ENCODE measurements at places on chromosomes 3 and 15.

GRCh38 chr15:100111125-100112060 lies 230.4 kb downstream of the ADAMTS17 start:
- DNase-seq: no peak

DNA sequence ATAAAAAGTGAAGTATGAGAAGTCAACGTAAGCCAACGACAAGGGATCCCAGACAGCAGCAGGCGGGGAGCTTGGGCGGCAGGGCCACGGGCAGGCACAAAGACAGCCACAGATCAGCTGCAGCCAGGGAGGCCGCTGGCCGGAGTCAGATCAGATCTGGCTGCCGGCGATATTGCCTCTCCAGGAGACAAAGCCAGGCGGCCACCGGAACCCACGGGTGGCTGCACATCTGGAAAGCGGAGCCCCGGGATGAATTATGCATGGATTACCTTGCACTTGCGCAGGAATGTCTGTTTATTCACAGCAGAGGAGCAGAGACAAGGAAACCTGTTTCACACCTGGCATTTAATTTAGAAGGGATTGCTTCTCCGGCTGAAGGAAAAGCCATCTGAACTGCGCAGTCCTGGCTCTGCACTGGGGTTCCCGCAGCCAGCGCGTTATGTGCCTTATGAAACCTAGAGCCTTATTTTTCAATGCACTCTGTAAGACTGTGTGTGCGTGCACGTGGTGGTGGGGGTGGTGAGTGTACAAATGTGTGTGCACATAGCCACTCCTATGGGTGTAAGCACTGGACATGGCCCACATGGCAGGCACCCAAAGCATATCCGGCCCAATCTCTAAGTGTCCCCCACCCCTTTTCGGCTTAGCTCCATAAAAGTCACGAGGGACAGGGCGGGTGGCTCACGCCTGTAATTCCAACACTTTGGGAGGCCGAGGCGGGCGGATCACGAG lies 427.8 kb upstream of the MCTP2 start:
- no peak for DNase-seq

- DNase-seq: no peak
Observed at GRCh38 chr15:91752081-91752785, 101.3 kb upstream of the SLCO3A1 start.

GRCh38 chr15:71632576-71633195 lies 177.7 kb upstream of the NR2E3 start:
- DNase-seq: no peak

DNA sequence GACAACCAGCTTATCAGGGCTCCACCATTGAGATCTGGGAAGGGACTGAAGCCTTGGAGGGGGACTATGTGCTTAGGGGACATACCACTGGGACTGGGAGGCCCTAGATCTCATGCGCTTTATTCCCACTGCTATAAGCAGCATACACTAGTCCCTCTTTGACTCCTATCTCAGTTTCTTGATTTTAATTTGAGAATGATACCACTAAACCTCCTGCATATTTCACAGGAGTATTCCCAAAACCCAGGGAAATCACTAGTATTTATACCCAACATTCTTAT lies 29.2 kb downstream of the SLC24A1 start:
- DNase-seq: no peak

DNA sequence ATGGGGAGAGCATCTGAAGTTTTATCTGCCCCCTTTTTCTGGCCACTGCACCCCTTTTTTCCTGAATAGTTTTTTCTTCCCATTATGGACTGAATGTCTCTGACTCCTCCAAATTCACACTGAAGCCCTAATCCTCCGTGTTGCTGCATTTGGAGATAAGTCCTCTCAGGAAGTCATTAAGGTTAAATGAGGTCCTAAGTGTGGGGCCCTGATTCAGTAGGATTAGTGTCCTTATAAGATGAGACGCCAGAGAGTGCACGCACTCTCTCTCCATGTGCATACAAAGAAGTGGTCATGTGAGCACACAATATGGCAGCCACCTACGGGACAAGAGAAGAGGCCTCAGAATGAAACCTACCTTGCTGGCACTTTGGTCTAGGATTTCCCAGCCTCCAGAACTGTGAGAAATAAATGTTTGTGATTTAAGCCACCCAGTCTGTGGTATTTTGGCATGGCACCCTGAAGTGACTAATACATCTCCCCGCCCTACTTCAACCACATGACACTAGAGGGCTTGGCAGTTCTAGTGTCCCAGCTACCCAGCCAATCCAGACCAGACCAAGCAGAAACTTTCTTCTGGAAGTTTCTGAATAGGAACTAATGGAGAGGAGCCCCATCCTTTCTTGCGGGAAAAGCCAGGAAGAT lies 191.3 kb downstream of the PDE8A start:
- DNase-seq: no peak

DNA sequence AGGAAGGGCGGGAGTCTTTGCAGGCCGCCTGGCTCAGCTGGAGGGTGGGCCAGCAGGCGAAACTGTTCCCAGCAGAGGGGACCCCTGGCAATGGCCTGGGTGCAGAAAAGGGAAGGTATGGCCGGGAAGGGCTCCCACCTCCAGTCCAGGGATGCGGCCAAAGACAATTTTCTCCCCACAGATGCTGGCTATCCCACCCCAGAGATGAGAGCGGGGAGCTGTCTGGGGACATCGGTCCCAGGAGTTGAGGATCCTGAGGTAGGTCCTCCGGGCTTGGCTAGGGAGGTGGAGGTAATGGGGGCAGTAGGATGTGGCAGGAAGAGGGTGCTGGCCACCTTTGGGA lies 1.7 kb downstream of the SEMA3G start:
- peak; percentile 40 for DNase-seq

DNA sequence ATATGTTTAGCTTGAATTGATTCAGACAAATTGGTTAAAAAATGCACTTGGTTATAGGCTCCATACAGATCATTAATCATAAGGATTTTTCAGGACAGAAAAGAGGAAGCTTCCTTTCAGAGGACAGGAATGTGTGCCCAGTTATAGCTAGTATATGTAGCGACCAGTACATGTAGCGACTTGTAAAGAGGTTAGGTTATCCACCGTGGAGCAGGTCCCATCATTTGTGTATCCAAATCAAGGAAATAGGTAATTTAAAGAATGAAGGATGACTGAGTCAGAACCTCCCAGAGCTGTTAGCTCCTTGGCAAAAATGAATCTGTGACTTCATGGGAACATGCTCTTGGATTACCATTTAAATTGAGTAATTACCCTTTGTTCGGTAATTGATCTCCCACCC lies 15.8 kb upstream of the P2RY12 start:
- no peak for DNase-seq

Measured in ecto neural progenitor cell (in vitro differentiated cells).